HS-5 (cell line): ENCODE measurements at places on chromosomes 7 and 10.

GRCh38 chr7:154848464-154848863 lies 154.5 kb downstream of the PAXIP1 start:
- no peak for DNase-seq

DNA sequence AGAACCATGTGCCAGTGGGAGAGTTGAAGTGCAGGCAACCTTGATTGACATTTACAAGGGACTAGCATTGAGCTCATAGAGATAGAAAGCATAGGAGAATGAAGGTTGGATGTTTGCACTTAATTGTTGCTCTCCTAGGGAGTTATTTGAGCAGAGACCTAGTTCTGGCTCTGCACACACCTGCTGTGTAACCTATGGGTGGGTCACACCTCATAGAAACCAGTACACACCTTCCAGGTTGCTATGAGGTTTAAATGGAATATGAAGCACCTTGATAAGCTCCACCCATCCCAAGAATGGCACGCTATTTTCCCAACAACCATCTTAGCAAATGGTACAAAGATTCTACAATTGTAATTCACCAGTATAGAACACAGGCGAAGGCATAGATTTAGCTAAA lies 86.2 kb upstream of the AOAH start:
- DNase-seq = no peak

DNA sequence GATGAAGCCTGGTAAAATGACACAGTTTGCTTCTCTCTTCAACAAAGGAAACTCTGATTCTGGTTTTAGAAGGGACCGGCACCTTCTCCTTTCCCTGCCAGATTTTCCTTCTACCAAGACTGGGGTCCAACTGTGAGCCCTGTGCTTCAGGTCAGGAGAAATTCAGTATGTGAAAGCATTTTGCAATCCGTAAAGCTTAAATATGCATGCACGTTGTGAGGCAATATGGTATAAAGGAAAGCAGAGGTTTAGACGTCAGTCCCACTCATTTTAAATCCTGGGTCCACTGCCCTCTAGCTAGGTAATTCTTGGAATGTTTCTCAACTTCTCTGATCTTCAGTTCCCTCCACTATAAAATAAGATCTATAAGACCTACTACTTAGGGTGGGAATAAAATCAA lies 359.0 kb upstream of the NPSR1 start:
- no peak for DNase-seq

- DNase-seq = peak; percentile 50
Measured at GRCh38 chr10:91768123-91768522, 30.1 kb upstream of the TNKS2 start.

DNA sequence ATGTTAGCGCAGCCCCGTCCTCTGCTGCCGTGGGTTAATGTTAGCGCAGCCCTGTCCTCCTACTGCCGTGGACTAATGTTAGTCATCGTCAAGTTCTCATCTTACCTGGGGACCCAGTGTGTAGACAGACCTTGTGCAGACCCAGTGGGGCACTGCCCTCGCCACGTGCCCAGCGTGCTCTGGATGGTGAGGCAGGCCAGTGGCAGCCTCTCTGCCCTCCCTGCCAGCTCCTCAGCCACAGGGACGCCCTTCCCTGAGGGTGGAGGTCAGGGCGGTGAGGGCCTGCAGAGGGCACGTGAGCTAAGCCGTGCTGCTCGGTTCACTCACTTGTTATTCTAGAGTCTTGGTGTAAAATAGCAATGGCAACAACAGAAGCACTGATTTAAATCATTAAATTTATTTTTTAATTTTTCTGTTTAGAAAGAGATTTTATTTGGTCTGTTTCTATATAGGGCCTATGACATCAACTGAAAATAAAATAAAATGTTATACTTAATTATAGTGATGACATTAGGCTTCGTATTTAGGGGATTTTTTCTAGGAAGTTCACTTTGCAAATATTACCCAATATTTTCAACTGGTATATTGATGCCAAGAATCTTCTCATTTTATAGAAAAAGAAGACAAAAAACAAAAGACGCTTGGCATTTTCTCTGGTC lies 48.4 kb downstream of the NKX6-2 start:
- DNase-seq = no peak

- DNase-seq = no peak
Measured at GRCh38 chr7:151550656-151551286, 31.1 kb upstream of the RHEB start.

DNA sequence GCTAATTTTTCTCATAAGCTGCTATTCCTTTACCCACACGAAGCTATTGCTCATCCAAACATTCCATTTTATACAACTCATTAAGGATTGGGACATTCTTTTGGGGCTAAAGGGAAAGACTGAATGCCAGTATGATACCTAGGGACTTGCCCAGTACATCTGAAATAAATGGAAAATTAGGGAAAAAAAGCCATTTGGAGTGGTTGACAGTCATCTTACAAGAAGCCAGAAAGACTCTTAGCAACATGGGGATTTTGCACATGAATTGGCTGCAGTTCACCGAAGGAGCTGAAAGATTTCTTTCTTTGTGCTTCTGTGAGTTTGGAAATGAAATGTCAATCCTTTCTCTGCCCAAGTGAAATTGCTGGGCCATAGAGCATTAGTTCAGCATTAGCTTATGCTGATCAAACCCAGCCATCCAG lies 43.3 kb upstream of the MTURN start:
- peak; percentile 92 for DNase-seq

DNA sequence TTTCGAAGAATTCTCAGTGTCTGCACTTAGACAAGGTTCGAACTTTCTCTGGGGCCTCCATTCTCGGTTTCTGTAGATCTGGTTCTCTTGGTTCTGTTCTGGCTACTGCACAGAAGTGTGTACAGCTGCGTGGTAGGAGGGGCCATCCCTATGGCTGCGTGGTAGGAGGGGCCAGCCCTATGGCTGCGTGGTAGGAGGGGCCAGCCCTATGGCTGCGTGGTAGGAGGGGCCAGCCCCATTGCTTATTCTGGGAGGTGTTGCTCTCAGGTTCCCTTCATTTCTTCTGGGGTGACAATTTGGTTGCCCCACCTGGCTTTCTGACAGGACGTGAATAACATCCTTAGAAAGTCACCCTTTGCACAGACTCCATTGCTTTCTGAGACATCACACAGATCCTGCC lies 65.2 kb upstream of the CHST15 start:
- no peak for DNase-seq

DNA sequence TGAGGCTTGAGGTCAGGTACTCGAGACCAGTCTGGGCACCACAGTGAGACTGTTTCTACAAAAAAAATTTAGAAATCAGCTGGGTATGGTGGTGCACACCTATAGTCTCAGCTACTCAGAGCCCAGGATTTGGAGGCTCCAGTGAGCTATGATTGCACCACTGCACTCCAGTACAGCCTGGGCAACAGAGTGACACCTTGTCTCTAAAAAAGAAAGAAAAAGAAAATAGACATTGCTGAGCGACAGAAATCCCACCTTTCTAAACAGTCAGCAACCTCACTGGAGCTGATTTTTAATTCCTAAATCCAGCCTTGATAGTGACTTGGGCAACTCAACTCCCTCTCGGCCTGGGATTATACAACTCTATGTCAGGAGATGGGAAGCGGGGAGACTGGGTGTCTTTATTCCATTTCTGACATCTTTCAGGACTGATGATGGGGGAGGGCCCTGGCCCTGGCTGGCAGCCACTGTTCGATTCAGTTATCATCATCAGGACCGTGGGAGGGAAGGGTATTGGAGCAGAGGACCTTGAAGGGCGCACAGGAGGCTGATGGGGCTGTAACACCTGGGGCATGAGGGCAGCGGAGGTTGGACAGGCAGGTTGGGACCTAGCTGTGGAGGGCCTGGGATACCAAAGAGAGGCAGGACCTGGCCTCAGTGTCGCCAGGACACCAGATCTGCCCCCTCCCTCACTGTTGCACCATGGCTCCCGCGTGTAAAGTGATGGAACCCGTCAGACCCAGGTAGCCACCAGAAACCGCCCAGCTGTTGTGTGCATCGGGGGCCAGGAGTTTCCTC lies 14.7 kb downstream of the HSPB1 start:
- DNase-seq = no peak

DNA sequence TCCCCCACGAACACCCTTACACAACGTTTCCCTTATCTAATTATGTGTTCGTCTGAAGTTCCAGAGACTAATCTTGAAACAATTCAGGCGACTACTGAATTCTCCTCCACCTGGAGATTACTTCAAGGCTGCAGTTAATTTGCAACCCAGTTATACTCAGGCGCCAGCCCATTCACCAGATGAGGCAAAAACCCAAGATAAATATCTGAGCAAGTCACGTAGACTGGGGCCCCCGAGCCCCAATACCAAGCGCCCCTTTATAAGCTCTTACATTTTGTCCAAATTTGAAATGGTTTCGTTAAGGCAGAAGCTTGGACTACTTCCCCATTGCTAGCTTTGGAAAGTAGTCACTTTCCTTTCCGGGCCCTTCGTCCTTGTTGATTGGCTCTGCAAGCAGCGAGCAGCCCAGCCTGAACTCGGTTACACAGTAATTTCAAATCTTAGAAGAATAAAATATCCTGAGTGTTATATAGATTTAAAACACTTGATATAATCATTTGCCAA lies 1.2 kb downstream of the TPK1 start:
- DNase-seq = no peak

- DNase-seq = no peak
Measured at GRCh38 chr10:71424496-71425194, 27.9 kb downstream of the CDH23 start.

- peak; percentile 96 for DNase-seq
Measured at GRCh38 chr7:24786941-24787340, 29.7 kb upstream of the GSDME start.
